Muscle of arm (tissue), 14 donors: ENCODE measurements at places on chromosomes 1 and 21. TPM values are rescaled to one million over a fixed set of nuclear protein-coding genes. Genes with fewer than 3 reads are reported as not detected.

The ILDR2 gene
- 1.4 TPM for polyA plus RNA-seq

The CAPN8 gene
- polyA plus RNA-seq = 0.48 TPM

DNA sequence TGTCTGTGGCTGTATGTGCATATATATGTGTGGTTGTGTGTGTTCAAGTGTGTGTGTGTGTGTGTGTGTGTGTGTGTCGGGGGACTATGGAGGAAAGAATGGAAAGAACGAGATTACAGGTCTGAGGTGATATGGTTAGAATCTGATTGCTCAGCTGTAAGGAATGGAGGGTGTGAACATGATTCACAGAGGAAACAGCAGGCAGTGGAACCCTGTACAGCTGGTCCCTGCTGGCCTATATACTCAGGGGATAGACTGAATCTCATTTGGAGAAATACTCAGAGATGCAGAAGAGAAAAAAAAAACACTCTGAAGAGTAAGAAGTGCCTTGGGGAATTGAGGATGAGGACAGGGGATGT lies 180.1 kb upstream of the ESRRG start:
- DNase-seq = no peak

GRCh38 chr1:36922593-36923426 lies 111.5 kb downstream of the GRIK3 start:
- DNase-seq = no peak

- DNase-seq = no peak
Measured at GRCh38 chr1:80533775-80534334, 1266.9 kb upstream of the ADGRL2 start.

GRCh38 chr1:32901823-32902534 lies 790 bp upstream of the TMEM54 start:
- DNase-seq = no peak

DNA sequence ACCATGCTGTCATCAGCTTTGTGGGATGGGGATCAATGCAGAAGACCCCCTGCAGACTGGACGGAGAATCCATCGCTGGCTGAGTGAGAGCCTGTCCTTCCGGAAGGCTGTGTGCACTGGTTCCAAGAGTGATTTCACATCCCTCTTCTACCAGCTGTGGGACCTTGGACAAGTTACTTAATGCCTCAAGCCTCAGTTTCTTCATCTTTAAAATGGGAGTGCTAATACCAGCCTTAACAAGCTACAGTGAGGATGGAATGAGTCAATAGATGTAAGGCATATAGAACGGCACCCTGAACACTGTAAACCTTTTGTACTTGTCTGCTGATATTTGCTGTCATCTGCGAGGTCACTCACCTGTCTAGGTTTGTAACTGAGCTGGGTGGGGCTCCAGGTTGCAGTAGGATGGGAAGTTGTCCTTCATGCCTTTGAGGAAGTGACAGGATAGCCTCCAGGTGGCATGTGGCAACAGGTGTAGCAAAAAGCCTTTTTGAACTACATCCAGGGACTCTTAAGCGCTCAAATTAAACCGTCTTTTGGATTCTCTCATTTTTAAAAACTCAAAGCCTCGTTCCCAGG lies 27.5 kb downstream of the TMEM51 start:
- DNase-seq = no peak
